Lung (tissue), 17 donors: ENCODE measurements at places on chromosomes 11 and 22. TPM values are rescaled to one million over a fixed set of nuclear protein-coding genes. Genes with fewer than 3 reads are reported as not detected.

PSMD13 gene
- 75.2 TPM for total RNA-seq

PHETA2 gene
- total RNA-seq, result 18.1 TPM

CCDC89 gene
- 6.5 TPM for total RNA-seq

TMEM86A gene
- 8.9 TPM for total RNA-seq

RNF214 gene
- total RNA-seq, result 18.5 TPM

OR51A2 gene
- total RNA-seq, result not detected

CHRM1 gene
- 1.1 TPM for total RNA-seq

HEPHL1 gene
- not detected for total RNA-seq

QSER1 gene
- 59.9 TPM for total RNA-seq

ISX gene
- not detected for total RNA-seq

LMO1 gene
- total RNA-seq, result 0.34 TPM

PGR gene
- total RNA-seq, result 2.5 TPM

IL18 gene
- total RNA-seq, result 23.7 TPM

GUCY1A2 gene
- 55.2 TPM for total RNA-seq

GRCh38 chr11:86952221-86952875 is 2.8 kb downstream of the FZD4 start:
- DNase-seq, result peak; percentile 25

DNA sequence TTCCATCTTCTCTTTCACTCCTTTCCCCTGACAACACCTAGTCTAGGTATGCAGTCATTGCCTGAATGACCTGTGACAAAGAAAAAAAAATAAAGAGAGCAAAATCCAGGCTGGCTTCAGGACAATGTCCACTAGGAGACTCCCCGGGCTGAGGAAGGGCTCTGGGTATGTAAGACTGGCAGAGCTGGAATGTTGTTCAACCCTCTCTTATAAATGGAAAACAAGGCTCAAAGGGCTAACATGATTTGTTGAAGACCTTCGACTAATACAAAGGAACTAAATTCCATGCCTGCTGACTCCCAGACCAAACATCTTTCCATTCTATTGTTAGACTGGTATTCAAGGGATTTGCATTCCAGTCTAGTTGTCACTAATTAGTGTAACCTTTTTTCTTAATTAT is 122.2 kb downstream of the ARL14EP start:
- no peak for DNase-seq

DNA sequence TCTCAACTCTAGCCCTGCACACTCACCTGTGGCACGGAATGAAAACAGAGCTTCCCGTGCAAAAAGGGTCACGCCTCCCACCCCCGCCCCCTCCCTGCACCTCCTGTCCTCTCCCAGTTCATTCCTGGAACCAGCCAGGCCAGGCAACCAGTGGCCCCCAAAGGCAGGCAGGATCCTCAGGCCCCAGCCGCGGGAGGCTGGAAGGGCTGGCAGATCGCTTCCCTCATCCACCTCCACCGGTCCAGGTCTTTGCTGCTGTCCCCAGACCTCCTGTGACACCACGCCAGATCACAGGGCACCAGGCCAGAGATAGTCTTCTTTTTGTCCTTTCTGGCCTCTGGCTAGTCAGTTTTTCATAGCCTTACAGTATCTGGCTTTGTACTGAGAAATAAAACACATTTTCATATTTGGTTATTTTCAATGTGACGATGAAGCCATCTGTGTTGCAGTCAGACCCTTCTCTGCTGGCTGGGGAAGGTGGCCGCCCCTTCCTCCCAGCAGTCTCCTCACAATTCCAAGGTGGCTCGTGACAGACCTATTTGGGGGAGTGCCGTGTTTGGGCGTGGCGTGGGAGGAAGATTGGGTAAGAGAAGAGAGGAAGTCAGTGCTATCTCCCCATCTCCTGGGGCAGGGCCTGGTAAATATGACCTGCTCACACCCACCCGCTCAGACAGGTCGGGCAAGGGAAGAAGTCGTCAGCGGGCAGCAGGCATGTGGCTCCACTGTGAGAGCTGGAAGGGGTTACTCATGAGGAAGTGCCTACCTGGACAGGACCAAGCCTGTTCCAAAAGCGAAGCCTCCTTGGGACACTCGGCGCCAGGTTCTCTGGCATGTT is 9.1 kb downstream of the SSH3 start:
- no peak for DNase-seq

DNA sequence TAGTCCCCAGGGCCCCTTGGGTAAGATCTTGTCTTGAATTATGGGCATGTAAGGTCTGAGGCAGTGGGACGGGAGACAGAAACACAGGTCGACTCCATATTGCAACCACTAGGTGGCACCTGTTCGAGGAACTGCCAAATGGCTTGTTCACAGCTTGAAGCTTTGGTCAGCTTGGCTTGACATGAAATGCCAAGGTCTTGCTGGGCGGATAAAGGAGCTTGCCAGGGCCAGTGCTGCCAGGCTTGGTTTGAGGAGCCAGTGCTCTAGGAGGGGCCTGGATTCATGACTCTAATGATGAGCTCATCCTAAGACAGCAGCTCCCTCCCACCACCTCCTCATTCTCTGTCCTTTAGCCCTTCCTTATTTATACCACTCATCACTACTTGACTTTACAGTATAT is 11.9 kb upstream of the NRIP3 start:
- DNase-seq, result peak; percentile 79

DNA sequence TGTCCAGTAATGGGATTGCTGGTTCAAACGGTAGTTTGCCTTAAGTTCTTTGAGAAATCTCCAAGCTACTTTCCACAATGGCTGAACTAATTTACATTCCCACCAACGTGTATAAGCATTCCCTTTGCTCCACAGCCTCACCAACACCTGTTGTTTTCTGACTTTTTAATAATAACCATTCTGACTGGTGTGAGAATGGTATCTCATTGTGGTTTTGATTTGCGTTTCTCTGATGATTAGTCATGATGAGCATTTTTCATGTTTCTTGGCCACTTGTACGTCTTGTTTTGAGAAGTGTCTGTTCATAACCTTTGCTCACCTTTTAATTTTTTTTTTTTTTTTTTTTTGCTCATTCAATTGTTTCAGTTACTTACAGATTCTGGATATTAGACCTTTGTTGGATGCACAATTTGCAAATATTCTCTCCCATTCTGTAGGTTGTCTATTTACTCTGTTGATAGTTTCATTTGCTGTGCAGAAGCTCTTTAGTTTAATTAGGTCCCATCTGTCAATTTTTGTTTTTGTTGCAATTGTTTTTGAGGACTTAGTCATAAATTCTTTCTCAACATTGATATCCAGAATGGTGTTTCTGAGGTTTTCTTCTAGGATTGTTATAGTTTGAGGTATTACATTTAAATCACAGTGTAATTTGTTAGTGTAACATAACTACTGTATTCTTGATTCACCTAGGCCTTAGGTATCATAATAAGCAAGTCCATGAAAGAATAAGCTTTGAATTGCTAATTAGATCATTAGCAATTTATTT is 33.0 kb downstream of the CCDC34 start:
- no peak for DNase-seq

DNA sequence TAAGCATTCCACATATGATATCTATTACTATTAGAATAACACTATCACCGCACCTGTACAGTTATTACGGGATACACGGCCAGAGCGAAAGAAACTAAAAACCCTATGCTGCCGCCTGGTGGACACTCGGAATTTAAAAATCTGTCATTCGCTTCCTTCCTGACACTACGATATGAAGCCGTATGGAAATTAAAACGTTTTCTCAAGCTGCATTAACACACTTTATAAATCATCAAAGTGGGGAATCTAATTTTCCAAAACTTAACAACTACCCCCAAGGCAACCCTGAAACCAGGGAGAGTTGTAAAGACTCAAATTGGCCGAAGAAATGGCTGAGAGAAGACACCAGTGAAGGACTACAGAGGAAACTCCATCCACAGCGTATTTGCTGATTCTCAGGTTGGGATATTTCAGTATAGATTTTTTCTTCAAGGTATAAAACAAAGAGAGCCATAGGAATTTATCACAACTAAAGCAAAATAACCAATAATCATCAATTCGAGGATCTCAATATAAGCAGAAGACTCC is 1.4 kb downstream of the CCDC73 start:
- DNase-seq, result peak; percentile 58

DNA sequence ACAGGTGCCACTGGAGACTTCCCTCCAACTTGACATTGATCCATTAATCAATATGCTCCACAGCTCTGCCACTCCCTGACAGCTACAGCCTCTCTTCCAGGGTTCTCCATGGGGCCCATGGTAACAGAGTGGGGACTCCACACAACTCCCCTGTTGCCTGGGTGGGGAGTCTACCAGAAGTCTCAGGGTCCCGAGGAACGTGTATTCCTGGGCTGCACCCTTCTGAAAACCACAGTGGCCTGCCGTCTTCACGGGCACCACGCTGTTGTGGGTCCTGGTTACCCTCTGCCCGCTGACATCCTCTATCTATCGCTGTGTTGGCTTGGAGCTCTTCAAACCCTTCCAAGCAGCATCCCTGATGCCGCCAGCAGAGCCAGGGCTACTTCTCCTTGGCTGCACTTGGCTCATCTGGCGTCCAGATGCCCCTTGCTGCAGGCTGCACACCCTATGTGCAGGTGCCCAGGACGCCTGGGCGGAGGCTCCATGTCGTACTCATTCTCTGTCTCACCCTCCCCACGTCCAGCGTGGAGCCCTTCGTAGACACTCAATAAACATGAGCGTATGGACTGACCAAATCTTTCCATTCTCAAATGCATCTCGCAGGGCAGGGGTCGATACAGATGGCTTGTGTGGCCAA is 1341.8 kb downstream of the TBC1D22A start:
- DNase-seq, result no peak

DNA sequence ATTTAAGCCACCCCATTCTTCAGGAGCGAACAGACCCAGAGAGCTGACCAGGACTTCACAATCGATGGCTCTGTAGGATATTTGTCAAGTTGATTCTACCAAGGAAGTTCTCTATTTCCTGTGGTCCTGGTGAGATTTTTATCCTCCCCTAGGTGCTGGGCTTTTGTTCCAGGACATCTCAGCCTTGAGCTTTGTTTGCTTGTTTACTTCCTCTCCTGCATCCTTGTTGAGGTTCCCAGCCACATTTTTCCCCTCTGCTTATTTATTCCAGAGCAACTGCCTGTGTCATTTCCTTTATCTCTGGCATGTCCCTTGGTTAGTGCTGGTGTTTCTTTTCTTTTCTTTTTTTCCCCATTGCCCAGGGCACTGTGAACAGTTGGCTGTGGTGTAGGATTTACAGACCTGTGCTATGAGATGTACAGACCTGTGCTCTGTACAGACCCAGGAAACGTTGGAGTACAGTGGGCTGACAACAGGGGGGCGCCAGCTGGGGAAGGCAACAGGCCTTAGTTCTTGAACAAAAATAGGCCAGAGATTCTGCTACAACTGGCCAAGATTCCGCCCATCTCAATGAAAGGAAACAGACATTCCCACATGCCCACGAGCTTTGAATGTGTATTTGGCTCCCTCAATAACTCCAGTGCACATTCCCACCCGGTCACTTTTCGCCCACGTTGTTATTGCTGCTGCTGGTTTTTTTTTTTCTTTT is 235.9 kb upstream of the DDI1 start:
- DNase-seq, result no peak

DNA sequence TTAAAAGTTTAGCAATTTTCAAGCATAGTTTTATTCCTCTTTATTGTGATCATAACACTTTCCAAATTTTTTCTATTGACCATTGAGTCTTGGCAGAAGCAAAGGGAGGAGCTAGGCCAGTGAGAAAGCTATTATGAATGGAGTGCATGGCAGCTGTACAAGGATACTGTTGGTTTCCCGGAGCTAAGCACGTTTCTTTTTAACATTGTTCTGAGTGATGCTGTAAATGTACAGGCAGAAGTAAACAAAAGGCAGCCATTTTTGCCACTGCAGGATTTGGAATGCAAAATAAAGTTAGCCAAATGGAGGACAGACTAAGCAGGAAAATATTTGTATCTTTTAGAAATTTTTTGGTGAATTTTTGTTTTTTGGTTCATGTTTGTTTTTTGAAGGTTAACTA is 16.2 kb downstream of the CBL start:
- peak; percentile 92 for DNase-seq

DNA sequence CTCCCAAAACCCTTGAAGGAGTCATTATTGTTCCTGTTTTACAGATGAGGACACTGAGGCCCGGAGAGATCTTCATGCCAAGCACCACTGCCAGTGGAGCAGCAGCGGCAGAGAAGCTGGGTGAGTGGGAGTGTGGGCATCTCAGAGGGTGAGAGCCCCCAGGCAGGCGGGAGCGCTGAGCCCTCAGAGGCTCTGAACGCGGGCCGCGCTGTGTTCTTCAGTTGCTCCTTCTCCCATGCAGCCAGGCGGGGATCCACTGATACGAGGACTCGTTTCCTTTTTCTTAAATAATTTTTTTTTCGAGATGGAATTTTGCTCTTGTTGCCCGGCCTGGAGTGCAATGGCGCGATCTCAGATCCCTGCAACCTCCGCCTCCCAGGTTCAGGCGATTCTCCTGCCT is 47.0 kb downstream of the TPBGL start:
- no peak for DNase-seq

DNA sequence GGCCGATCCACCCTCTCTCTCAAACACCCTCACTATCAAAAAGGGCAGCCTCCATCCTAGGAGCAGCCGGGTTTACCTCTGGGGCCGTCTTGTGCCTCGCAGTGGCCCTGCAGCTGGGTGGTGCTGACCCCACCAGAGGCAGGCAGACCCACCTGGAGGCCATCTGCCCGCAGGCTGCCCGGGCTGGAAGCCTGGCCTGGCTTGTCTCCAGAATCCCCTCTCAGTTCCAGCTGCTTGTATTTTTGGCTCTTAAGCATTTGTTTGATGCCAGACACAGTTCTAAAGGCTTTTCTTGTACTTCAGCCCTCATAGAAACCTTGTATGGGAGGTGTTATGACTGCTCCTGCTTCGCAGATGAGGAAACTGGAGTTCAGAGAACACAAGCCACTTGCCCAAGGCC is 4.2 kb upstream of the NFAM1 start:
- DNase-seq, result peak; percentile 67

- no peak for DNase-seq
These were observed 58.6 kb downstream of the LRRC4C start for GRCh38 chr11:41400819-41401382.

GRCh38 chr22:48980409-48980808 is 847.3 kb downstream of the BRD1 start:
- no peak for DNase-seq

GRCh38 chr11:10696468-10697322 is 3.1 kb upstream of the IRAG1 start:
- DNase-seq, result no peak

DNA sequence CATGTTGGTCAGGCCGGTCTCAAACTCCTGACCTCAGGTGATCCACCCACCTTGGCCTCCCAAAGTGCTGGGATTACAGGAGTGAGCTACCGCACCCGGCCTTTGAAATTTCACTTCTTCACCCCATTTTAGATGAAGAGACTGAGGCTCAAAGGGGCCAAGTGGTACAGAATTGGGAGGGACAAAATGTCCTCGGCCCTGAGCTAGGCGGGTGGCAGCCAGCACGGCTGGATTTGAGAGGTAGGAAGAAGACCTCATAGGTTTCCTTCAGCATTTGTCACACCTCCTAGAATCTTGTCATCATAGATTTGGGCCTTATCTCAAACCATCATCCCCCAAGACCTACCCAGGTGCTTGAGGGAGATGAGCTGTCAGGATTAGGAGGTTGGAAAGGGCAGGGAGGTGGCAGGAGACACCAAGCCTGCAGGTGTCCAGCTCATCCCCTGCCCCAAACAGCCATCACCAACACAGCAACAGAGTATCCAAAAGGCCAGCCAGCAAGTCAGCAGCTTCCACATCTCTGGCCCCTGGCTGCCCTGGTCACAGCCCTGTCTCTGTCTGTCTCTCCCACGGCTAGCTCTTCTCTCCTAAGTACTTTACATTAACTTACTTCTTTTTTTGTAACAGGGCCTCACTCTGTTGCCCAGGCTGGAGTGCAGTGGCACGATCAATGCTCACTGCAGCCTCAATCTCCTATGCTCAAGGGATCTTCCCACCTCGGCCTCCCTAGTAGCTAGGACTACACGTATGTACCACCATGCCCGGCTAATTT is 11.2 kb upstream of the TMPRSS6 start:
- DNase-seq, result no peak

- DNase-seq, result no peak
These were observed 40.1 kb upstream of the LYVE1 start for GRCh38 chr11:10608584-10608983.
